GM13977 (cell line): ENCODE measurements at places on chromosomes 3 and 15.

DNA sequence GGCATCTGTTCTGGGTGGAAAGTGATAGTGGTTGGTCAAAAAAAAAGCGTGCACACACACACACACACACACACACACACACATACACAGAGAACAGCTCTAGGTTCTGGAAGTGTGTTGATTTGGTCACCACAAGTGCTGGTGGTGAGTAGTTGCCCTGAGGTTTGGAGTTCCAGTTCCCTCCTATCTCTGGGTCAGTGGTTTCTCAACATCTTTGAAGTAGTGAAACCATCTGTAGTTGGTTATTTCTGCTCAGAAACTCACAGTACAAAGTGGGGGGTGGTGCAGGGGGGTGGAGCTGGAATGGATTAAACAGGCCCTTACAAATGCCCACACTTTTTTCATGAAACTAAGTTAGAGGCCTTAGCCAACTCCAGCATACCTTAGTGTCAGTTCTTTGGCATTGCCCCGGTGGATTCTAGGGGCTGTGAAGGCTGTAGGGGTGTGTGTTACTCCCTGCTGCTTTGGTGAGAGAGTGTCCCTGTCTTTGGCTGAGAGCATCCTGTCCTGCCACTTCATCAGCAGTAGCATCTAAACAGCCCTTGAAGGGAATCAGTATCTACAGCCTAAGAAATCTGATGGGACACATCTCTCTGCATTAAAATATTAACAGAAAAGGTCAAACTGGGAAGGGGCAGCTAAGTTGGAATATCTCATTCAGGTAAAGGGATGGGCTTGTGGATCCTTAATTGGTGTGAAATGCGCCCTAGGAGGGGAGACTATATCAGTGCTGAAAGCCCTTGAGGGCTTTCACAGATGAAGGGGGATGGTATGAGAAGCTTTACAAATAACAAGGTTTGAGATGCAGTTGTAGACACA lies 20.6 kb downstream of the SMAD3 start:
- peak; percentile 59 for DNase-seq

DNA sequence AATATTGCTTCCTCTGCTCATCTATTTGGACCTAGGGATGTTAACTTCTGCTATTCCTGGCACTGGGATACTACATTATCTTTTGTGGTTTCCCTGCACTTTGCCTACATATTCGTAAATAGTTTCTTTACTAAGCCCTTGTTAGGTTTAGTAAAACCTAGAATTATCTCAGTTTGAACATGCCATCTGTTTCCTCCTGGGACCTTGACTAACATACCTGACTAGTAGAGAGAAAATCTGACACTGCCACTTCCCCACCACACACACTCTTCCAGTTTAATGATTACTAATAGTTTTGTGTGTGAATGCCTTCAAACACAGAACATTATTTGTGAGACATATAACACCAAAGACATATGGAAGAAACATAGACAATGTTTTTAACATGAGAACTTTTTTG lies 28.2 kb upstream of the SOX2 start:
- DNase-seq = no peak

DNA sequence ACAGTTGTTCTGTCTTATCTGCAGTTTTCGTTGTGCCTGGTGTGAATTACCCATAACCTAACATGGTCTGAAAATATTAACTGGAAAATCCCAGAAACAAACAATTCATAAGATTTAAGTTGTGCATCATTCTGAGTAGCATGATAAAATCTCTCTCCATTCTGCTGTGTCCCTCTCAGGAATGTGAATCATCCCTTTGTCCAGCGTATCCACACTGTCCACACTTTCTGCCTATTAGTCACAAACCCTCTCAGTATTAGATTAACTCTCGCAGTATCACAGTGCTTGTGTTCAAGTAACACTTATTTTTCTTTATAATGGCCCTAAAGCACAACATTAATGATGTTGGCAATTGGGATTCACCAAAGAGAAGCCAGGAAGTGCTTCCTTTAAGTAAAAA lies 203.2 kb downstream of the CGGBP1 start:
- DNase-seq = no peak

DNA sequence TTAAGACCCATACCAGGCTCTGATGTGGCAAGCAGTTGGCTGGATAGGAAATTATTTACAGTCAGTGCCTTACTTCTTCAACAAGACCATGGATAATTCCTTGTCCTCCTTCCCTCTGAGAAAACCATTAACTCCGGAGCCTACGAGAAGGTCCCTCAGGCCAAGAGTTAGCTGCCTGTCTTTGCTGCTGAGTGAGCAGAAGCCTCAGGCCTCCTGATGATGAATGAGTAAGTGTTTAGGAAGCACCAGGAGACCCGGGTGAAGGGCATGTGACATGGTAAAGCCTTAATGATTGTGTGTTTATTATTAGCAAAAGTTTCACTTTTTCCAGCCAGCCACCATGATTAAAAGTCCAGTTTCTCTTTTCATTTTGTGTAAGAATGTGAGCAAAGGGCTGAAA lies 174.9 kb upstream of the TOPAZ1 start:
- no peak for DNase-seq

- no peak for DNase-seq
Measured at GRCh38 chr3:6301626-6302025, 559.3 kb upstream of the GRM7 start.

DNA sequence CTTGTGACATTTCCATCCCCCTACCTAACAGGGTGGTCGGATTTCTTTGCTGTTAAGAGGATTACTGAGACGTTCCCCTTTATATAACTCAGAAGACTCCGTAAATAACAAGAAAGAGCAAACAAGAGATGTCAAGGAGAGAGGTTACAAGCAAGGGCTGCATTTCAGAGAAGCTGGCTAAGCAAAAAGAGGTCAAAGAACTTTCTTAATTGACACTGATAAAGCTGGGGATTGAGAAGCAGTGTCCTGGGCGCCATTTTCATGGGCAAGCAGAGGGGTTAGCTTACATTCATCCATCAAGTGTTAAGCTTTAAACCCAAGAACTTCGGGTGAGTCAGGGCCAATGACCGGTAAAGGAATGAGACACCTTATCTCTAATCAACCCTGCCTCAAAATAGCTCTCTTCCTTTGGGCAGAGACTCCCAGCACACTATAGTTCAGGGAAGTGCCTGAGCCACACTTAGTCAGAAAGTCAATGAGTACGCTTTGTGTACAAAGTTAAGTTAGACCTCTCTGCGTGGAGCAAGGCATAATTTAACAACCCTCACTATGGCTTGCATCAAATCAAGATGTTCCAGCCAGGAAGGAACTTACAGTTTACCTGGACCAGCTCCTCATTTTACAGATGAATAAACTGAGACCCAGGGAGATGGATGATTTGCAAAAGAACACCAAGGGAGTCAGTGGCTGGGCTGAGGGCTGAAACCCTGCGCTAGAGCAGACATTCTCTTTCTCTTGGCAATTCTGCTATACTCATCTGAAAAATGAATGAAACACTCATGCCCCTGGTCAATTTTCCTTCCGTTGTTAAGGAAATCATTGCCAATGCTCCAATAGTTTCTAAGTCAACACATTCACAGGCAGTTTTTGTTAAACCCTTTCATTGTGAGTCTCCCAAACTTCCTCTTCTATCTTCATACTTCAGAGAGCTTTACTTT lies 44.6 kb downstream of the CCNL1 start:
- DNase-seq = no peak

GRCh38 chr15:63474810-63475316 lies 29.5 kb upstream of the USP3 start:
- peak; percentile 63 for DNase-seq

- no peak for DNase-seq
Measured at GRCh38 chr3:159950156-159950898, 38.3 kb upstream of the IL12A start.

GRCh38 chr3:40169983-40170382 lies 139.5 kb upstream of the EIF1B start:
- peak; percentile 22 for DNase-seq

DNA sequence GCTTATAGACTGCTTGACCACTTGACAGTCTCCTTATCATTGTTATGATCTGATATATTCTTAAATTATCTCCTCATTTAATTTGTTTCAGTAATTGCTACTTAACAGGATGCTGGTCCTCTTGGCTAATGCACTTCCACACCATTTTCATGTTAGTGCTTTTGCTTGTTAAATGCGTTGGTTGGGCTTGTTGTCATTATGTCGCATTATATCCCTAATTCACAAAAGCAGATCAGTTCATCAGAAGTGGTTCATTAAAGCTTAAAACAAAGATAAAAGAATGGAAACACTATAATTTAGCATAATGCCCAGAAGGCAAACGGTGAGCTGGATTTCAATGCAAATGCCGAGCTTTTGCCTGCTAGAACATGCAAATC lies 17.1 kb upstream of the EHHADH start:
- DNase-seq = no peak

GRCh38 chr15:65824941-65825544 lies 33.0 kb upstream of the DENND4A start:
- no peak for DNase-seq

- DNase-seq = no peak
Measured at GRCh38 chr3:31064021-31064420, 169.6 kb upstream of the GADL1 start.

DNA sequence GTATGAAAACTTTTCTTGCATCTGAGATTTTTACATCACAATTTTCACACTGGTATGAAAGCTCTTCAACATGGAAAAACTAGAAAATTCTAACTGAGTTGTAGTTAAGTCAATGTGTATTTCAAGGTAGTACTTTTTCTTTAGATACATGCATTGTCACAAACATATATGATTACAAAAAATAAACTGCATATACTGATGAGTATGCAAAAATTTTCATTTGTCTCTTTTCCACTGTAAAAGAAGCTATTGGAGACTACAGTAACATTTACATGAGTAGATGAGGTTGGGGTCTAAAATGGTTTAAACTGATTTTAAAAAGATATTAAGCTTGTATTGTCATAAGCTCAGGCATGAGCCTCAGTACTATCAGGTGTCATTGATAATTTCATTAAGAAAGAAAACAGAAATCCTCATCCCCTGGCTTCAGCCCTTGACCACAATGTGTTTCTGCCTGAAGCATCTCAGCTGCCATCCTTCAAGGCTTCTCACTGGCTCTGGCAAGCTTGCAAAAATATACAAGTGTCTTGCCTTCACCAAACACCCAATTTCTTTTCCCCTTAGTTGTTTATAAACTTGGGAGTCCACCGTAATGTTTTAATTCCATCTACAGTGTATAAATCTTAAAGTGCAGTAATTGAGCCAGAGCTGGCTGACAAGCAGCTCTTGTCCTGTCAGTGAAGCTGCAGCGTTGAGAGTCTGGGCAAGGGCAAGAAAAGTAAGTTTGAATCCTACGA lies 71.9 kb downstream of the ALDH1A2 start:
- DNase-seq = no peak

GRCh38 chr3:188306435-188307005 lies 152.6 kb downstream of the LPP start:
- DNase-seq = no peak

GRCh38 chr3:86988235-86988634 lies 2.7 kb downstream of the VGLL3 start:
- no peak for DNase-seq

GRCh38 chr3:14238356-14238755 lies 59.7 kb downstream of the LSM3 start:
- DNase-seq = no peak

- no peak for DNase-seq
Measured at GRCh38 chr3:76949462-76949861, 90.4 kb upstream of the ROBO2 start.

GRCh38 chr3:124768812-124769211 lies 38.6 kb downstream of the UMPS start:
- peak; percentile 73 for DNase-seq

DNA sequence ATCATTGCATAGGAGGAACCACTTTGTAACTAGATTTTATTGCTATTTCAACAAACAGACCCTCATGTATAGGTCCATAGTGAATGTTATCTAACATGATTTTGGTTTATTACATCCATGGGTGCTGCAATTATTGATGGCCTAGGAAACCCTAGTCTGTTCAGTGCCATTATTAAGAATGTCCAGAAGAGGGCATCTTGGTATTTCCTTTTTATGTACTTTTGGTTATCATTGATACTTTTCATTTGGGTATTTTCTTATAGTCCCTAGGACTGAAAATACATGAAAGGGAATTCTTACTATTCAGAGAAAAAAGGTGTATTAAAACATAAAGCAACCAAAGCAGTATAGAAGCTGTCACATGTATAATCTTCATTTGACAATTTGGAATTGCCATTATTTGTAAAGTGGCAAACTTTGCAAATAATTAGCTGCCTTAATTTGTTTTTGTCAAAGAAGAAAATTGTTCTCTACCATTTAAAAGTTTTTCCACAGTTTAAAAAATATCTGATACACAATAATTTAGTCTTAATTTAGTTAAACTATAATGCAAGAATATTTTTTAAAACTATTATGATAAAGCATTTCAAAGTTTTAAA lies 48.7 kb downstream of the CNOT10 start:
- peak; percentile 36 for DNase-seq

DNA sequence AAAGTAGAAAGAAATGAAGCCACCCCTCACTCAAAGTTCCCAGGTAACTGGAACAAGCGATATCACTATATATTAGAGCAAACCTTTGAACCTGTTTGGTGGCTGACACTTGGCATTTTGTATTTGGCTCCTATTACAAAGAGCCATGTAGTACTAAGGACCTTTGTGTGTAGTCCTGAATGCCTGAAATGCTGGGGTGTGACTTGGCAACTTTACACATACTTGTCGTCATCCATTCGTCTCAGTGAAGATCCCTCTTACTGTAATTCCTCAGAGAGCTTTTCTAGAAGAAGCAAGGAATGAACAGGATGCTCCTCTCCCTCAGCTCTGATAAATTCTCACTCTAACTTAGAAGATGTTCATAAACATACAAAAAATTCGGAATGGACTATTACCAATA lies 216.1 kb upstream of the CDIN1 start:
- no peak for DNase-seq

DNA sequence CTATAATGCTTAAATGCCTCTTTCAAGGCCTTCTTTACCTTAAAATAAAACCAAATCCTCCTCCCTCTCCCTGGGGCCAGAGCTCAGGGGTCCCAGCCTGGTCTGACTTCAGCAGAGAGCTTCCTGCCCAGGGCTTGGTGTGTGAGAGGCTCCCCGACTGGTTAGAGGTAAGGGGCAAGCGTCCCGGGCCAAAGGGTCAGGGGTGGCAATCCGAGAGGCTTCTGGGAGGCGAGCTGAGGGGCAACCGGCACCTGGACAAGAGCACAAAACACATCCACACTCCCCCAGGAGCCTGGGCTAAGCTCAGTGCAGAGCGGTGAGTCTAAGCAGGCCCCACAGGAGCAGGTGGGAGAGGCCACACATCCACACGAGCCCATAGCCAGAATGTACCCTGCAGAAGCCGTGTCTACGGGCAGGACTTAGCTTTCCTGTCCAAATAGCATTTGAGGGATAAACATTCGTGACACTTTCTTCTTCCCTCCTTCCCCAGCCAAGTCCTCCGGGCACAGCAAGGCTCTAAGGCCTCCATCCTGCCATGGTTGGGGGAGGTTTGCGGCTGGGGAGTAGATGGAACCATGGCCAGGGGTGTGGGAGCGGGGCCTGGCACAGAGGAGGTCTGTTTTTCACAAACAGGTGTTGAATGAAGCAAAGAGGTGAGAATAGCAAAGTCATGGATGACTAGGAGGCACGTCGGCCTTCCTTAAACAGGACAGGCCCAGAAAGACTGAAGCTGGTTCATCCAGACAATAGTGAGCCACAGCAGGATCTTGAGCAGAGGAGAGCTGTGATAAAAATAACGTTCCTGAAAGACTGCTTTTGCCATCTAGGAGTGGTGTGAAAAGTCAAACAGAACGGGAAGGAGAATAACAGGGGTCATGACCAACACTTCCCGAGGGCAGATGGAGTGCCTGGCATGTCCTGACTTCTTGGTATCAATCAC lies 98.7 kb upstream of the IQSEC1 start:
- no peak for DNase-seq

- no peak for DNase-seq
Measured at GRCh38 chr15:100154338-100154737, 187.4 kb downstream of the ADAMTS17 start.
